Activated gamma-delta T cell (primary cell): ENCODE measurements at places on chromosomes 1 and 21.

GRCh38 chr1:20834780-20835179, 47.7 kb upstream of the HP1BP3 start:
- no peak for DNase-seq

- DNase-seq: no peak
These were observed 102.7 kb upstream of the DPH5 start for GRCh38 chr1:101128211-101128727.

- no peak for DNase-seq
These were observed 86.9 kb downstream of the CD247 start for GRCh38 chr1:167431261-167431908.

GRCh38 chr1:4611563-4612341, 42.7 kb upstream of the AJAP1 start:
- DNase-seq: no peak

DNA sequence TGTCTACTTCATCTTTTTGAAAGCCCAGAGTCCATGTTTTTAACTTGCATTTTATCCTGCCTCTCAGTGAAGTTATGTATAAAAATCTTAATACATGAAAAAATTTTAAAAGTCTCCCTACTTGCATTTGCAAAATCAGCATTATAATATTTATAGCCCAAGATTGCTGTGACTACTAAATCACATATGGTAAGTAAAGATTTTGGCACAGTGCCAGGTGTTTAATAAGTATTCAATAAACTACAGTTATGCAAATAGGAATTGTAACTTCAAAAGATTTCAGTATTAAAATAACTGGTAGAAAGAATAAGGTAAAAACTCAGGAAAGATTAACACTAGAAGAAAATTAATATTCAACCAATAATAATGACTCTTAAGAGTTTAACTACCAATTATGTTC, 641.7 kb downstream of the LRRIQ3 start:
- no peak for DNase-seq

DNA sequence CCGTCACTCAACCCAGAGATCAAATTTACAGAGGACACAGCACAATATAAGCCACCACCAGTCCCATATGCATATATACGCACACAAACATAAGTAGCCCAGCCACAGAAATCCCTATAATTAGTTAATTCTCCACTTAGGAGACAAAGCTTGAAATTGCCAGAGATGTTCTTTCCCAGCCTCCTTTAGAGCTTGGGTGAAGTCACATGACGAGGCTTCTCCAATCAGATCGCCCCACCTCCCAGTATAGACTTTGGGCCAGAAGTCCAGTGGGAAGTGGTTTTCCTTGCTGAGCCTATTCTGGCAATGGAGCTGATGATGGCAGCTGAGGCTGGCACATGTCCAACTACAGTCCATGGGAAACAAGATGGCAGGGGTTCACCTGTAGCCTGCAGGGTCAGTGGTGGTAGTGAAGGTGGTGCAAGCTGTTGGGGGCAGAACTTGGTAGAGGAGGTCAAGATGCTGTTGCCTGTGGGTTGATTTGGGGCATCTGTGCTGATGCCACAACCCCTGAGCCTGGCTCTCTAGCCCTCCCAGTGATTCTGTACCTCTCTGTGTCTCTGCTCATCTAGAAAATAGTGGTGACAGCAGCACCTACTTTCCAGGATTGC, 535.9 kb downstream of the MATN1 start:
- DNase-seq: no peak
